ENCODE measurements at places on chromosomes 4 and X.

DNA sequence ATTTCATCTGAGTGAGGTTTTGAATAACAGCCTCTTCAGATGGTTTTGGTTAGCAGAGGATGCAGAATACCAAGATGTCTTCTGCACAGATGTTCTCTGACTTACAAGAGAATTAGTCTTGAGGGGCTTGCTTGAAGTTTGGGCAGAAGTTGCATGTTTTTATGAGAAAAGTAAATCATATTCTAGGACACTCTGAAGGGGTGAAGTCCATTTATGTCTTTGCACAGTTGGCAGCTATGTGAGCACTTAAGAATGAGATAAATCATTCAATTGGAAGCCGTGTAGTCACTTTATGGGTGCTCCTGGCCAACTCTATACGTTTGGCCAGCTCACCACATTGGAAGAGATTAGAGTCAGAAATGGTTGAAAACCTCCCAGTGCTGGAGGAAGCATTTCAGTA lies 252.7 kb upstream of the KCNIP4 start:
- DNase-seq = no peak

- DNase-seq = no peak
These were observed 1.8 kb upstream of the GPM6A start for GRCh38 chr4:175813821-175814220.

- DNase-seq = no peak
These were observed 469 bp upstream of the GPR78 start for GRCh38 chr4:8579526-8580320.

DNA sequence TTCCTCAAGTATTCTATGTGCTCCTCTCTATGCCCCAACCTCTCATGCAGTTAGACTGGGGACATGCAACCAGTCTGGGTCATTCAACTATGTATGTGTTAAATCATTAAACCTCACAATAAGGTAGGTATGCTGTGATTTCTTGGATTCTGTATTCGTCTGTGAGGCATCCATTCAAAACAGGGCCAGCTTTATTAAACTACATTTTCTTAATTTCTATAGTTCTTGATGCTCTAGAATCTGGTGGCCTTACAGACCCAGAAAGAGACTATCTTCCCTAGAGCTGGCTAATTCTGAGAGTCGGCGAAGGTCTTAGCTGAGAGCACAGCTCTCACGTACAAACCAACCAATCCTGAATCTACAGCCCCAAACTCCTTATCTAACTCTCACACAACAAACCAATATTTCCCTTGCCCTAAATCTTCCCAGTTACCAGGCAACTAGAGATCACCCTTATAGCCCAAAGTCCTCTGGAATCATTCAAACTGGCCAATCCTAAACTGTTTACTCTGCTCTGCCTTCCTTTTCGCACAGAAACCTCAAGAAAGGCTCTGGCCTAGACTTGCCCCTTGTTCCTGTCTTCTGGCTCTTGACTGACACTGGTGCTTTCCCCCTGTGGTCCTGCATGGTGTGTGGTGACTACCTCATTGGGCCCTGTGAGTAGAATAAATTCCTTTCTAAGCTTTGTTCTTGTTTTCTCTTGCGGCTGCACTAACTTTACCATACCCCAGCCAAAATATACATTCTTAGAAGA lies 203.5 kb upstream of the TET2 start:
- DNase-seq = no peak

GRCh38 chr4:122073615-122074014 lies 78.5 kb upstream of the BLTP1 start:
- no peak for DNase-seq
